NCI-H446 (cell line): ENCODE measurements at places on chromosomes 12 and 14.

DNA sequence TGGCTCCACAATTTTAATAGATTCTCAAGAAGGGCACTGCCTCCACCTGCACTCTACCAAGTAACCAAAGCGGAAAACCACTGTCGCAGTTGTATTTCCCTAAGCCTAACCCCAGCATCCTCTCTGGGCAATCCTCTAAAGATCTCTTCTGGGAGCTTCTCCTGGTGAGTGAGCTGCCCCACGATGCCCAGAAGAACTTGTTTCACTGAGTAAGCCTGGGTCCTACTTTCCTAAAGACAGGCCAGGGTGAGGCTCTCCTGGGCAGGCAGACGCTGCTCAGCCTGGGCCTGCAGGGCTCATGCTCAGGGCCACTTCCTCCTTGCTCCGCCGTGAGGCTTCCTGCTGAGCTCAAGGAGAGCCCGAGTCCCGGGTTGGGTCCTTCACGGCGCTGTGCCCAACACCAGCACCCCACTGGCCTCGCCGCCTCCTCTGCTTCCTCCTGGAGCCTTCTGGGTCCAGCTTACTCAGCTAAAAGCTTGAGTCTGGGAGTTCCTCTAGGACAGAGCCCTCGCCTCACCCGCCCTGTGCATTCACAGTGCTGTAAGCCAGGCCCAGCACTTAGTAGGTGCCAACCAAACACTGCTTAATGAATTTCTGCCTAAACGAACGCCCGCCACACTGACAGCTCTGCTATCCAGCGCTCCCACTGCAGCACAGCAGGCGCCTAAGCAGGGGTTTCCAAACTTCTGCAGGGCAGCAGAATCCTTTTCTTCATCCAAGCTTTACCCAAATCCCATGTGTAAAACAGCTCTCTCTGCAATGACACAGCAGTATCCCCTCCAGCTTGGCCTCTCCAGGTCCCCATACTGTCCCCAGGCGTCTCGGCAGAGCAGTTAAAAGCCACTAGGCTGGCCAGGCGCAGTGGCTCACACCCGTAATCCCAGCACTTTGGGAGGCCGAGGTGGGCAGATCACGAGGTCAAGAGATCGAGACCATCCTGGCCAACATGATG, 5.7 kb downstream of the RAB35 start:
- DNase-seq, result no peak

GRCh38 chr12:6959805-6960592, 8.8 kb downstream of the PTPN6 start:
- no peak for DNase-seq

- DNase-seq, result no peak
These were observed 31.4 kb upstream of the SOX5 start for GRCh38 chr12:23980826-23981225.

DNA sequence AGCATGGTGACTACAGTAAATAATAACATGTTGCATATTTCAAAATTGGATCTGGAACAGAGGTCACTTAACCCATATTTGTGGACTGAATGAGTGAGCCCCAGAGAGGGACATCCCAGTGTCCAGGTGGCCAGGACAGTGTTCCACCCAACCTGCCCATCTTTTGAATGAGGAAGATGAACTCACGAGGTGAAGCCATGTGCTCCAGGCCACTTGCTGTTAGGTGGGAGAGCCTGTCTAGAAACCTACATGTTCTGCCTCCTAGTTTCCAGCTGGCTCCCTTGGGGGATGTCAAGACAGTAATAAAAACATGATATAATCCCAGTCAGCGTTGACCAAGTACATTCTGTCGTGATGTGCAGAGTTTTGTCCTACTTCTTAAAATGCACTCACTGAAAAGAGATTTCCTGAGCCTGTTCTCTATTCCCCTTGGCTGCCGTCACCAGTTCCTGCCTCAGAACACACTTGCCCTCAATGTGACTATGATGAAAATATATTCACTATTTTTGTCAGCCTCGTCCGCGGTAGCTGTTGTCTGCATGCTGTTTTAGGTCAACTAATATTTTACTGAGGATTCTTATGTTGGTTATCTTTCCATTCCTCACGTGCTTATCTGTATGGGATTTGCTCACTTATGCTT, 25.7 kb downstream of the TSPAN9 start:
- DNase-seq, result no peak

GRCh38 chr12:116338064-116338846, 60.8 kb upstream of the MED13L start:
- peak; percentile 14 for DNase-seq
